CD4-positive, alpha-beta T cell treated with Interleukin-17A for 1 hour (primary cell): ENCODE measurements at places on chromosomes 13 and 19.

- no peak for DNase-seq
Observed at GRCh38 chr13:63206461-63206860, 1790.8 kb upstream of the PCDH20 start.

GRCh38 chr13:29436721-29437280 lies 158.7 kb downstream of the SLC7A1 start:
- DNase-seq, result no peak

- no peak for DNase-seq
Observed at GRCh38 chr13:44971656-44972595, 17.3 kb downstream of the NUFIP1 start.

DNA sequence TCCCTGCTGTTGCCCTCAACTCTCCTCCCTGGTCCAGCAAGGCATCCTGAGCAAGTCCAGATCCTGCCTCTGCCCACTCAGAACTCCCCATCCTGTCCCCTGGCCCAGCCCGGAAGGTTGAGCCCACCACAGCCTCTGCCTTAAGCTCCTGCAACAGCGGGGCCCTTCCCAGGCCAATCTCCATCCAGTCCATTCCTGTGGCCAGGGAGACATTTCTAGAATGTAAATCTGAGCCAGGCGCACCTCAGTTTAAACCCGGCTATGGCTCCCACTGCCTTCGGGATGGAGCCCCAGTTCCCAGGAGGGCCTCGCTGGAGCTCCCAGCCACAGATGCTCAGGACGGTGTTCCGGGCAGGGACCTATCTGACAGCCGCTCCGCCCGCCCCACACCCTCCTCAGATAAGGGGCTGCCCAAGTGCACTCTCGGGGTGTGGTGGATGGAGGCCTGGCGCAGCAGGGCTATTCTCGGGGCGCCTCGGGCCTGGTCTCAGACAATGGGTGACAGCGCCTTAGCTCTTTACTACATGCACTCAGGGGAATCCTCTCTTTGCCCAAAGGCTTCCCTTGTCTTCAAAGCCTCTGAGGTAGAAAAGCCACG lies 5.3 kb downstream of the TRAPPC6A start:
- no peak for DNase-seq

GRCh38 chr19:17020385-17020784 lies 6.2 kb downstream of the CPAMD8 start:
- no peak for DNase-seq

DNA sequence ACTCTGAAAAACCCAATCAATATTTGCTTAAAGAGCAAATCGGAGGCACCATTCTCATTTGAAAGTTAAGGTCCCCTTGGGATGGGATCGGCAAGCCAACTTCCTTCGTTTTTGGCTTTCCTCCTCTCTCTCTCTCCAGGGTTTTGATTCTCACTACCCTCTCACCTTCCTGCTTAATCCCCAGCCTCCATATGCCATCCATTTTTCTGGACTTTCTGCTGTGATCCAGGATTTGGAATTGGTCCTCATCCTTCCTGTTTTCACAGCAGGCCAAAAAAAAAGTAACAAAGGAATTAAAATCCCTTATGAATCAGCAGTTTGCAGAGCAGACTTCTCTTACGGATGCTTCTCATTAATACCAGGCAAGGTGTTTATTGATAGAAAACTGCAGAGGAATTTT lies 283.1 kb upstream of the TMTC4 start:
- no peak for DNase-seq

DNA sequence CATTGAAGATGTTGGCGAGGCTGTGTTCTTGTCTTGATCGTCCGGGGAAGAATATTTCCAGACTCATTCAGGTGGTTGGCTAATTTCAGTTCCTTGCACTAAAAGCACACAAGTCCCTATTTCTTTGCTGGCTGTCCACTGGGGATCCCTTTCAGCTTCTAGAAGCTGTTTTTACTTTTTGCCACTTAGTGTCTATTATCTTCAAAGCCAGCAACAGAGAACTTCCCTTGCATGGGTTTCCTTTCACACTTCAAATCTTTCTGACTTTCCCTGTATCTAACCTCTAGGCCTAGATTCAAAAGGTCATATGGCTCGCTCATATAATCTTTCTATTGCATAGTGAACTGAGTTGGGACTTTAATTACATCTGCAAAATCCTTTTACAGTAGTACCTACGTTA lies 215.3 kb upstream of the PCDH9 start:
- no peak for DNase-seq

GRCh38 chr13:51246418-51247277 lies 24.4 kb downstream of the FAM124A start:
- no peak for DNase-seq

DNA sequence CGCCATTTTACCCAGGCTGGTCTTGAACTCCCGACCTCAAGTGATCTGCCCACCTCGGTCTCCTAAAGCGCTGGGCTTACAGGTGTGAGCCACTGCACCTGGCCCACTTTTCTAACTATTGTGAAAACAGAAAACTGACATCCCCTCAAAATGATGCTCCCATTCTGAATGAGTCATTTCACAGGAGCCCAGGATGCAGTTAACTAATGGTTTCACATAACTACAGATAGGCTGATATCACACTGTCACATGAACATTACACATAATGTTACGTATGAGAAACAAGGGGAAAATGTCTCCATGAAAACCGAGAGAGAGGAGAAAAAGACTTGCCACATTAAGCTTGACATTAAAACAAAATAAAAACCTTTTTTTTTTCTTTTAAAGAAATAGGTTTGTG lies 37.5 kb downstream of the N4BP2L2 start:
- DNase-seq, result no peak

DNA sequence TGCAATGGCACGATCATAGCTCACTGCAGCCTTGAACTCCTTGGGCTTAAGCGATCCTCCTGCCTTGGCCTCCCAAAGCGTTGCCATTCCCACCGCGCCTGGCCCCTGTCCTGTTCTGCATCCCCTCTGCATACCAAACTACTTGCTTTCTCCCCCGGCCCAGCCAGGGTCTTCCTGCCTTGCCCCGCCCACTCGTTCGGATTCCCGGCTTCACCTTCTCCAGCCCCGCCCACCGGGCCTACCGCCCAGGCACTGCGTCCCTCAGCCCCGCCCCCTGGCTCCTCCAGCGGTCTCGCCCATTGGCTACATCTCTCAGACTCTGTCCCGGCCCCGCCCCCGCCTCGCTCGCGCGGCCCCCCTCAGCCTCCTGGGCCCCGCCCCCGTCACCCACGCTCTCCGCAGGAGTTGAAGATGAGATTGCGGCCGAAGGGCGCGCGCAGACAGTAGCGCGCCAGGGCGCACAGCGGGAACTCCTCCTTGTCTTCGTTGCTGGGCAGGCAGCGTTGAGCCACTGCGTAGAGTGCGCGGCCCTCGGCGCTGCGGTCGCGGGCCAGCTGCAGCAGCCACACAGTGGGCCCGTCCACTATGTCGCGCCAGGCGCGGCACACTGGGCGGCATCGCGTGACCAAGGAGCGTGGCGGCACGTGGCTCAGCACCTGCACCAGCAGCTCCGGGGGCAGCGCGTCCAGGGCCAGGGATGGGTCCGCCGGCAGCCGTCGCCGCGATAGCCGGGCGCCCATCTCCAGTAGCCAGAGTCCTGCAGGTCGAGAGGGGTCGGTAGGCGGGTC lies 19.0 kb downstream of the MRPS12 start:
- peak; percentile 87 for DNase-seq

DNA sequence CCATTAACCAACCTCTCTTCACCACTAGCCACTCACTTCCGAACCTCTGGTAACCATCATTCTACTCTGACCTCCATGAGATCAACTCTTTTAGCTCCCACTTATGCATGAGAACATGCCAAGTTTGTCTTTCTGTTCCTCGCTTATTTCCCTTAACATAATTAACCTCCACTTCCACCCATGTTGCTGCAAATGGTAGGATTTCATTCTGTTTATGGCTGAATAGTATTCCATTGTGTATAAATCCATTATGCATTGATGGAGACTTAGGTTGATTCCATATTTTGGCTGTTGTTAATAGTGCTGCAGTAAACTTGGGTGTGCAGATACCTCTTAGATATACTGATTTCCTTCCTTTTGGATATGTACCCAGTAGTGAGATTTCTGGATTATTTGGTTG lies 30.2 kb downstream of the ZNF382 start:
- DNase-seq, result no peak

GRCh38 chr13:47081246-47081645 lies 184.4 kb upstream of the HTR2A start:
- DNase-seq, result no peak

DNA sequence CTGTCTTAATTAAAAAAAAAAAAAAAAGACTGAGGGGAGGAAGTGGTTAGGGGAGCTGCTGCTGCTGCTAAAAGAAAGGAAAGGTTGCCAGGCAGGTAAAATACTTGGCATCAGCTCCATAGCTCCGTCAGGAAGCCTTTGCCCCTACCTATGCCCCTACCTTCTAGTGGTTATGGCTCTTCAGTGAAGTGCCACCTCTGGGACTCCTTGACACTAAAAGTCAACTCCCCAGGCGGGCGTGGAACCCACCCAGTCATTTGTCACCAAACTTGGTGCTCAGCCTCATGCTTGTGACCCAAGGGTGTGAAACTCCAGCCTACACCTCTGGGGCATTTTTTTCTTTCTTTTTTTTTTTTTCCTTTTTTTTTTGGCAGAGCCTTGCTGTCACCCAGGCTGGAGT lies 4.9 kb upstream of the NECTIN2 start:
- DNase-seq, result no peak

GRCh38 chr13:91698767-91699166 lies 300.3 kb downstream of the GPC5 start:
- DNase-seq, result no peak

GRCh38 chr13:101996954-101997353 lies 404.9 kb downstream of the FGF14 start:
- DNase-seq, result no peak

DNA sequence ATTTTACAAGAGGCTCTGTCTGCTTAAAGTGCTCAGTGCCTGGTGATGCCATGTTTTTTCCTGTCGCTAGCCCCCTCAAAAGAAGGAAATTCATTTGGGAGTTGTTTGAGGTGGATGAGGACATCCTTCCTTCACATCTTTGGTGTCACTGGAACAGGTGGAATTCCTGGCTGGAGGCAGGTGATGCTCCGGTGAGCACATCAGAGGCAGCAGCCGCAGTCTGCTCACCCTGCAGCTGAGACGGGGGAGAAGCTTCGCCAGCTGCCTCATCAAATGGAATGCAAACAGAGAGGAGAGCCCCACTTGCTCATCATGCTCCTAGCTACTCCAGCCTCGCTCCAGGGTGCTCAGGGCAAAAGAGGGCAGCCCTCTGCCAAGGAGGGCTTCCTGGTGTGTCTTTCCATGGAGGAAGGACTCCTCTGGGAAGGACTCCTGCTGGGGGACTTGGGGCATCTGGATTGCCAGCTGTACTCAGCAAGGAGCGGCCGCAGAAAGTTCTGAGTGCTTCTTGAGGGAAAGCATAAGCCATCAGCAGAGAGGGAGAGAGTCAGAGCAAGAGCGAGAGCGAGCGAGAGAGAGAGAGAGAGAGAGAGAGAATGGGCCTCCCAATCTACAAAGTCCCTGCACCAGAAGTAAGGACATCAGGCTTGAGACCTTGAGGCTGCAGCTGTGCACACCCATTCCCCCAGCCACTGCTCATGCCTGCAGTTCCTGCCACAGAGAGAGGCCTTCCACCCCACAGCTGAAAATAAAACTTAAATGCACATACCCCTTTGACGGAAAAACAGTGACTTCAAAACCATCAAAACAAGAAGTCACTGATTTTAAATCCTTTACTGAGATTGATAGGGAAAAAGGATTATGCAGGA lies 74.3 kb upstream of the UBL3 start:
- DNase-seq, result no peak

- no peak for DNase-seq
Observed at GRCh38 chr19:48487948-48488347, 18.8 kb downstream of the CYTH2 start.

- no peak for DNase-seq
Observed at GRCh38 chr19:2587001-2587719, 111.2 kb downstream of the GADD45B start.

GRCh38 chr19:35153701-35154524 lies 622 bp upstream of the FXYD5 start:
- peak; percentile 81 for DNase-seq

DNA sequence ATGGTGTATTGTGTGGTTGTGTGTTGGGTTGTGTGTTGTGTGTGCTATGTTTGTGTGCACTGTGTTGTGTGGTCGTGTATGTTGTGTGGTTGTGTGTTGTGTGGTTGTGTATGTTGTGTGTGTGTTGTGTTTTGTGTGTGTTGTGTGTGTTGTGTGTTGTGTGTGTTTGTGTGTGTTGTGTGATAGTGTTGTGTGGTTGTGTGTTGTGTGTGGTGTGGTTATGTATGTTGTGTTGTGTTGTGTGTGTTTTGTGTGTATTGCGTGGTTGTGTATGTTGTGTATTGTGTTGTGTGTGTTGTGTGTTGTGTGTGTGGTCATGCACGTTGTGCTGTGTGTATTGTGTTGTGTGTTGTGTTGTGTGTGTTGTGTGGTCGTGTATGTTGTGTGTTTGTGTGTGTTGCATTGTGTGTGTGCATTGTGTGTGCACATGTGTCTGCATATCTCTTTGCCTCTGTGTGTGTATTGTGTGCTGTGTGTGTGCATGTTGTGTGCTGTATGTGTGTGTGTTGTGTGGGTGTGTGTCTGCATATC lies 2.9 kb downstream of the C3 start:
- DNase-seq, result no peak

GRCh38 chr13:76213423-76213904 lies 577.3 kb downstream of the LMO7 start:
- no peak for DNase-seq

DNA sequence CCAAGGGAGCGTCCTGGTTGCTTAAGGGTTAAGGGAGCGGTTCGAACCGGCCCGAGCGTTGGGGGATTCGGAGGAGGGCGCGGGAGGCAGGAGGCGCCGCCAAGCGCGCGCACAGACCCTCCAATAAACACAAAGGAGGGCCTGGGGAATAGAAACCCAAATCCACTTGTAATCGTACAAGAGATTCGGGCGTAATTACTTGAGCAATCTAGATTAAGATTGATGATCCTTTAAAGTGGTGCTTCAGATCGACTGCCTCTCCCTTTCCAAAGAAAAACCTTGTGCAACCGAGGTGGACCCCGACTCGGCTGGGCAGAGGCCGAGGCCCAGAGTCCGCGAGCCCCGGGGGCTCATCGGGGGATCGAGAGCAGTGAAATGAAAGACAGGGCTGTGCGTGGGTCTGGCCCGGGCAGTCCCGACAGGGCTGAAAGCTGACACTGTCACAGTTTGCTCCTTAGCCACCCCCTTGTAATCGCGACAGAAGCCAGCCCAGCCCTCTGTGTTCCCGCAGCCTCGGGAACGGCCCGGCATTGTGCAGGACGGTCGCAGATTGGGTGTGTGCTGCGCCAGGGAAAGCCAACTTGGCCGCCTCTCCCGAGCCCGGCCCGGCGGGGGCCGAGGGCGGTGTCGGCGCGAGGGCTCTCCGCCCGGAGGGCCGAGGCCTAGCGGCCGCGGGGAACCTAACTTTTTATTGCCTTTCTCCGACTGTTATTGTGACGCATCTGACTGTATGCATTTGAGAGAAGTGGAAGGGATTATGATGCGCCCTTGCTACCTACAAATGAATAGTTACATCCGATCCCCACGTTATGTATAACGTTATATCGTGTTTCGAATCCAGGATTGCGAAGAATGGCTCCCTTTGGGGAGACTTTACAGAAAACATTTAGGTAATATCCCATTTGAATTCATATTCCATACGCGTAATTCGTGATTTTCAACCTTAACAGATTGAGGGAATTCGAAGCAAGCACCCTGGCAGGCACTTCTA lies 5.5 kb downstream of the MAB21L1 start:
- DNase-seq, result no peak

- DNase-seq, result no peak
Observed at GRCh38 chr13:34695063-34695462, 247.0 kb upstream of the NBEA start.
